NCI-H524 treated with DMSO at 0.1 percent for 48 hours (cell line): ENCODE measurements at places on chromosomes 11 and 22.

GRCh38 chr11:129987950-129988349 is 14.7 kb downstream of the PRDM10 start:
- DNase-seq = no peak

DNA sequence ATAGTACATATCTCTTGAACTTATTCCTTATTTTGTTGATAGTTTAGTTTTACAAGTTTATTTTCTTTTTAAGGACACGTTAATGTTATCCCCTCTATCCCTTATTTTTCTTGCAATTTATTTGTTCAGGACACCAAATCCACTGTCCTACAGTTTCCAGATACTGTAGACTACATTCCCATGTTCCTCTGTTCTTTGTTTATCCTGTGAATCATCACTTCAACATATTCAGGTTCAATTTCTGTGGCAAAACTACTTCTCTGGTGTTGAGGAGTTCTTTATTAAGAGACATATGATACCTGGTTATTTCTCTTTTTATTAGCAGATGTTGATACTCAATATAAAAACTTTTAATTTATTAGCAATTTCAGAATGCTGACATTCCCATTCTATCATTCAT is 72.8 kb upstream of the CLNS1A start:
- DNase-seq = no peak

DNA sequence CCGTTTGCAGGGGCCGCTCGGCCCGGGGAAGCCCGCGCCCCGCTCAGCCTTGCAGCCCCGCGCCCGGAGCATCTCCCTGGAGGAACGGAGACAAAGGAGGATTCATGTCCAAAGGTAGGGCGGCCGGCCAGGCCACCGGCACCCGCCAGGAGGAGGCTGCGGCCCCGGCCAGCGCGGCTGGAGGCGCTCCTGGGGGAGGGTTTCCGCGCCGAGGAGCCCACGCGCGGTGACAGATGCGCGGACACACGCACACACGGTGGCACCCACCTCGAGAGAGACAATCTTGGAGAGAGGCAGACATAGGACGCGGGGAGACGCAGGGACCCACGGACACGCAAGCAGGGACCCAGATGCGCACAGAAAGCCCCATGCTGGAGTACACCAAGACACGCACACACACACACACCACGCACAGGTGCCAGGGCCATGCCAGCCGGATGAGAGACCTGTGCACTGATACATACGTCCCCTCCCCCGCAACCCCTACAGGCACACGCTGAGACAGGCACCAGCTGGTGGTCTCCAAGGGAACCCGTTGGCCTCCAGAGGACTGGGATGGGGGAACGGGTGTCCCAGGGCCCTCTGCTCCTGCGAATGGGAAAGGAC is 7.8 kb downstream of the SEPTIN3 start:
- DNase-seq = peak; percentile 41

DNA sequence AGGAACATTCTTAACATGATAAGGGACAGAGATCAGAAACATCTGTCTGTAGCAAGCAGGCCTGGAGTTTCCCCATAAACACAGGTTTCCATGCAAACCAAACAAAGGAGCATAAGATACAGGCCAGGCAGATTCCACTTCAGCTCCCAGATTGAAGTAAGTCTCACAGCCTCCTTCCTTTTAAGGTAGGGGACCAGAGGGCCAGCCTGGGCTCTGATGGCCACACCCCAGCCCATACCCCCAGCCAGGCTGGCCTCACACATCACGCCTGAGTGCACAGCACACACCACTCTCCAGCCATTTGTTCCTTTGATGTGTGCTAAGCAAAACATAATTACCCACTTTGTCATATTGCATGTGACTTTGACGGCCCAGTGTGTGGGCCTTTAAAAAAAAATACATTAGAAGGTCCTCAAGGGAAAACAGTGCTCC is 518.7 kb downstream of the NTM start:
- no peak for DNase-seq

- no peak for DNase-seq
Observed at GRCh38 chr11:62013537-62014476, 46.4 kb upstream of the FTH1 start.
